ENCODE measurements at places on chromosomes 4 and X. TPM values are rescaled to one million over a fixed set of nuclear protein-coding genes. Genes with fewer than 3 reads are reported as not detected.

Gene CLIC2
- 0.27 TPM for total RNA-seq

Gene TCEAL2
- total RNA-seq = 0.81 TPM

Gene CHM
- total RNA-seq = 13.6 TPM

Gene GNRHR
- not detected for total RNA-seq

Gene MCF2
- total RNA-seq = 0.07 TPM

Gene VSIG4
- total RNA-seq = not detected

Gene CLDN22
- not detected for total RNA-seq

Gene CT45A3
- total RNA-seq = not detected

Gene TRPC3
- total RNA-seq = 2.5 TPM

All from activated naive CD4-positive, alpha-beta T cell treated with anti-CD3 and anti-CD28 coated beads for 36 hours (primary cell).